CD4-positive, alpha-beta memory T cell (primary cell): ENCODE measurements at places on chromosomes 11 and 22. TPM values are rescaled to one million over a fixed set of nuclear protein-coding genes. Genes with fewer than 3 reads are reported as not detected.

Gene APOBEC3C
- total RNA-seq, result 43.8 TPM

Gene MIOX
- not detected for total RNA-seq

Gene P4HA3
- not detected for total RNA-seq

Gene CHADL
- total RNA-seq, result 1.0 TPM

Gene LSP1
- 327 TPM for total RNA-seq

Gene TNNT3
- total RNA-seq, result 10.5 TPM

Gene SPON1
- total RNA-seq, result 58.1 TPM

Gene OR56A1
- not detected for total RNA-seq

Gene LDHAL6A
- 0.42 TPM for total RNA-seq

Gene LYVE1
- total RNA-seq, result not detected

Gene PHF21B
- not detected for total RNA-seq

Gene OR5P2
- not detected for total RNA-seq

Gene RASGRP2
- total RNA-seq, result 463 TPM

Gene TRMT2A
- total RNA-seq, result 110 TPM

Gene ADM2
- total RNA-seq, result 4.4 TPM

Gene C11orf42
- not detected for total RNA-seq

Gene SCN4B
- not detected for total RNA-seq

Gene TRIM44
- total RNA-seq, result 49.8 TPM

Gene CENPM
- total RNA-seq, result 7.6 TPM

Gene PRMT3
- 17.5 TPM for total RNA-seq
